NCI-H1105 (cell line): ENCODE measurements at places on chromosomes 2 and 18.

- DNase-seq = no peak
Observed at GRCh38 chr2:236714080-236714479, 144.5 kb downstream of the ACKR3 start.

DNA sequence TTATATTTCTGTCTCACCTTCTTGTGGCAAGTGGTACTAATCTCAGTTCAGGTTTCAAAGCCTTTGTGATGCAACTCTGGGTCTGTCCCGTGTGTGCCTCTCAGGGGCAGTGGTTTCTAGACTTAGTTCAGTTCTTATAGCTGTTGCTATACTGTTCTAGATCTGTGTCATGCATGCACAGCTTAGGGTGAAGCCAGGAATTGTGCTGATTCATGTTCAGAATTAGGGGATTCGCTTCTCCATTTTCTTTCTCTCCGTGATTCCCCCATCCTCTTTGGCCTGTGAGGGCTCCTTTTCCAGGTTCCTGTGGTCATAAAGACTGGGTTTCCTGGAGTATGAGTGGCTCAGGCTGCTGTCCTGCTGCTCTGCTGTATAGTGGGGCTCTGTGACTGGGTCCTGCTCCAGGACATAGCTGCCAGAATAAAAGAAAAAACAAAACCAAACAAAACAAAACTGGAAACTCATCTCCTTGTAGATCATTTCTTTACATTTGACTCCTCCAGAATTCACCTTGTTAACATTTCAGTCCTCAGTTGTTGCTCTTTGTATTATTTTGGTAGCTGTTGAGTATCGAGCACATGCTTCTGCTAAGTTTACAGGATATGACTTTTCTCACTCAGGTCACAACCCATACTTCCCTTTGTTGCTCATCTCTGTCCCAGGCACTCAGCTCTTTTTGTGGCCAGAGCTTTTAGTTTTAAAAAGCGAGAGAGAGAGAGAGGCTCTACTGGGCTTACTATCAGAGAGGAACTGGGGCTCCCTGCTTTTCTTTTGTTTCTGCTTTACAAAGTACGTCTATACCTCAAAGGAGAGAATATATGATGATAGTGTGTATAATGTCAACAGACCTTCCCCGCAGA lies 34.2 kb downstream of the CERS6 start:
- no peak for DNase-seq

- DNase-seq = no peak
Observed at GRCh38 chr18:46485675-46486194, 171.3 kb downstream of the LOXHD1 start.

GRCh38 chr2:216971593-216971992 lies 111.7 kb upstream of the TNP1 start:
- no peak for DNase-seq

DNA sequence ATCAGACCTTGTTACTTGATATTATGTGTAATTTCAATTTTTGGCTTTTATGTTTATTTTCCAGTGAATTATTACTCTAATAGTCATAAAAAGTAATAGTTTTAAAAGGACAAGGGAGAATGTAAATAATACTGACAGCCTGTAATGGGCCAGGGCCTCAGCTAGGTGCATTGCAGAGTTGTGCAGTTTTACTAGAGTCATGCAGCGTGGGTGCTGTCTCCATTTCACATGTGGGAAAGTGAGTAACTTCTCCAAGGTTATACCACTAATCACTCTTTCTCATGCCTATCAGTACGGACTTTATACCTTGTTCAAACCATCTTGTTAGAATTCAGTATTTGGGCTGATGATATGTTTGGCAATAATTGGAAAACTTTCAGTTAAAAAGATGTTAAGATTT lies 73.3 kb downstream of the UGGT1 start:
- DNase-seq = no peak

- no peak for DNase-seq
Observed at GRCh38 chr18:51236225-51236624, 38.7 kb upstream of the MEX3C start.

DNA sequence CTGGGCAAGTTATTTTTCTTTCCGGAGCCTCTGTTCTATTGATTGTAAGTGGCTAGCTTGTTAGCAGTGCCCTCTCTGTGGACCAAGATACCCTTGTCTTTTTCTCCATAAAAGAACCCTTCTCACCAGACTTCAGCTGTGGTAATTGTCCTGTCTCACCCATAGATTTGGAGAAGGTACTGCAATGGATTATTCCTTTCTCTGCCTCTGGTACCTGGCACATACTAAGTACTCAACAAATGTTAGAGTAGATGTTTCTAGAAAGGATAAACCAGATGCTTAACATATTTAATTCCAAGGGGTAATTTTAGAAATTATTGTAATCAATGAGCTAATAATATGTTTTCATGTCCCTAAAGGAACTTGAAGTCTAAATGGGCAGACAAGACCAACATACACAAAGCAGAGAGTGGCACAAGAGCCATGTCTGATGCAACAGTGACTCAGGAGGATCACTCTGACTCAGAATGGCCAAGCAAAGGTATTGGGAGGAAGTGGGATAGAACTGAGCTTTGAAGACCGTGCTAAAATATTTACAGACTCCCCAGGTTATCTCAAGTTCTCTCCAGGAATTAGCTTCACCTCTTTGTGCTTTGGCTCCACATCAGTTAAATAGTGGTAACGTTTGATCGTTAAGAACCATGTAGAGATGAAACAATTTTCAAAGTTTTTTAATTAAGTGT lies 129.7 kb upstream of the OSR1 start:
- DNase-seq = no peak
